ENCODE measurements at places on chromosomes 7 and 10.

- DNase-seq, result no peak
Measured at GRCh38 chr7:37775921-37776320, 72.5 kb upstream of the NME8 start.

- DNase-seq, result no peak
Measured at GRCh38 chr7:93364806-93365205, 132.6 kb downstream of the VPS50 start.

DNA sequence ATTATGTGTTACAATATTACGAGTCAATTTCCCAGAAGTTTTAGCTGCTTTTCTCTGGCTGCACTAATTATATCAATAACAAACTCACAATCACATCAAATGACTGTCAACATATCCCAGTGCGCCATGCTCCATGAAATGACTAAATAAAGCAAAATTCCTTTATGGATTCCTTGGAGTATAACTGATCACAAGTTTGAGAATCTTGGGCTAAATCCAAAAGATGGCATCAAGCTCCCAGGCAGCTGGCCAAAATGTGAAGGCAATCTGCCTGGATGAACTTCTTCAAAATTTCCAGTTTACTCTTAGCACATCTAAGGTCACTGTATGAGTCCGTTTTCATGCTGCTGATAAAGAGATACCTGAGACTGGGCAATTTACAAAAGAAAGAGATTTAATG is 210.8 kb downstream of the CCSER2 start:
- DNase-seq, result no peak

DNA sequence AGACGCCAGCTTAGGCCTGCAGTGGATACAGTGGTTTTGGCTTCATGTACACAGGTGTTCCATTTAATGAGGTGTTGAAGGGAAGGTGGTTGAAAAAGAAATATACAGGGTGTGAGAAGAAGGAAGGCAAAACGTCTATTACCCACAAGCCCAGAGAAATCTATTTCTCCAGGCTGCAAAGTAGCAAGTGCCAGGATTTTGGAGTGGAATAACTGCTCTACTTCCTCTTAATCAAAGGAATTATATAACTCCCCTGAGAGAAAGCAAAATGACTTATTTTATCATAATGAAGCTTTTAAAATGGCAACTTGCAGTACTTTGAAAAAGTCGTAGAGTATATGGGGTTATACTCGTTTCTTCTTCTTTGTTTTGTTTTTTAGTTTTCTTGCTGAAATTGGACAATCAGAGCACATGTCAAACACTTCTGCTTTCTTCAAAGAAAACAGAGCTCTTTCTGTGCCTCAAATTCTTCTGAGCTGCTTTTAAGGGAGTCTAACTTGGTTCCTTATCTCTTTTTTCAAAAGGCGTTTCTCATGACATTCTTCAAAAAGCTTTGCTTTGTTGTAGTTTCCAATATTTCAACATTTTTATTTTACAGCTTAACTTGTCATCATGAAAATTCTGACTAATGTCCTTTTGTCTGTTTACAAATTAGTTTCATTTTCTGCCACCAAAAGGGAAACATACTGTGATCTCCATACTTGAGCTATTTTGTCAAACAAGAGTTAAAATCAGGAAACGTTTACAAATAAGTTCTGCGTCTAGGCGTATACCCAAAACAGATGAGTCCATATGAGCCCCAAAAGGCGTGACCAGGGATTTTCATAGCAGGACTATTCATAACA is 289.7 kb downstream of the FRMD4A start:
- no peak for DNase-seq

DNA sequence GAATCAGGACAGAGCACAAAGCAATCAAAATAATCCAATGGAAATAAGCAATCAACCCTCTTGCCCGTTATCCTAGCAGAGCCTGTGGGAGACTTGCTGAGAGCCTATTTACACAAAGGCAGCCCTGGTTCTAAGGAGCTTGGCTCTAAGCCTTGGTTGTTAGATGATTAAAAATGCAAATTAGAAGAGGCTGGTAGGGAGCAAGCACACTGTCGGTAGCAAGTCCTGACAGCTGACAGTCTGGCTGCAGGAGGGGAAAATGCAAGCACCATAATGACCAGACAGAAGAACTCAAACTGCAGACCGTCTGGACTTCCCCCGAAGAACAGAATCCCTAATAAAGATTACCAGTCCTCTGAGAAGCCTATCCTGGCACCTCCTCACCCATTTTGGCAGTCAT is 131.8 kb upstream of the CTTNBP2 start:
- DNase-seq, result no peak

DNA sequence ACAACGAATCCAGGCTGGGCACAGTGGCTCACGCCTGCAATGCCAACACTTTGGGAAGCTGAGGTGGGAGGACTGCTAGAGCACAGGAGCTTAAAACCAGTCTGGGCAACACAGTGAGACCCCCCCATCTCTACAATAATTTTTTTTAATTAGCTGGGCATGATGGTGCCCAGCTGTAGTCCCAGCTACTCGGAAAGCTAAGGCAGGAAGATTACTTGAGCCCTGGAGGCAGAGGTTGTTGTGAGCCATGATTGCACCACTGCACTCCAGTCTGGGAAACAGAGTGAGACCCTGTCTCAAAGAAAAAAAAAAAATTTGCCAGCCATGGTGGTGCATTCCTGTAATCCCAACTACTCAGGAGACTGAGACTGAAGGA is 396.3 kb downstream of the KCNMA1 start:
- no peak for DNase-seq

GRCh38 chr10:29314726-29315125 is 25.9 kb downstream of the LYZL1 start:
- DNase-seq, result no peak

DNA sequence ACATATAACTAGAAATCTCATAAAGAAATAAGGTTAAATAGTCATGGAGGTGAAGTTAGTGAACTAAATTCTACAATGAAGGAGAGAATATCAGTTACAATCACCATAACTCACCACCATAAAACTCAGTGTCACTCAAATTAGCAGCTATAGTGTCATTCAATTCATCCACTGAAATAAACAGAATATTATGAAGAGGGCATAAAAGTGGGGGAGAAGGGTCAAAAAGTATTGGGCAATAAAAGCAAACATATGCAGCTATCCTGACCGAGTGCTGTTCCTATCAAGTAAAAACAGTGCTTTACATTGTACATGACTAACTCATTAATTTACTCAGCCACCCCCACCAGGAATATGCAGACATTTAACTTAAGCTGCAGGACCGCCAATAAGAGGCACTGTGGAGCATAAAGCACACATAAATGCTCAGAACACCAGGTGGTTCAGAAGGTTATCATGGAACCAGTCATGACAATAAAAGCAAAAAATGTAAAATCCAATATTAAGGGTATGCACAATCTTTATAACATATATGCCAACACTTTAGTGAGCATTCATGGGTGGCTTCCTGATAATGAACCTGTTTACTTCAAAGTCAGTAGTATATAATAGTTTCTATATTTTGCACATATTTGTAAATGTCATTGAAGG is 95.5 kb upstream of the LAMB4 start:
- DNase-seq, result no peak

- no peak for DNase-seq
Measured at GRCh38 chr7:137417464-137417863, 73.9 kb upstream of the PTN start.

- DNase-seq, result no peak
Measured at GRCh38 chr10:31912898-31913850, 15.5 kb downstream of the ARHGAP12 start.

DNA sequence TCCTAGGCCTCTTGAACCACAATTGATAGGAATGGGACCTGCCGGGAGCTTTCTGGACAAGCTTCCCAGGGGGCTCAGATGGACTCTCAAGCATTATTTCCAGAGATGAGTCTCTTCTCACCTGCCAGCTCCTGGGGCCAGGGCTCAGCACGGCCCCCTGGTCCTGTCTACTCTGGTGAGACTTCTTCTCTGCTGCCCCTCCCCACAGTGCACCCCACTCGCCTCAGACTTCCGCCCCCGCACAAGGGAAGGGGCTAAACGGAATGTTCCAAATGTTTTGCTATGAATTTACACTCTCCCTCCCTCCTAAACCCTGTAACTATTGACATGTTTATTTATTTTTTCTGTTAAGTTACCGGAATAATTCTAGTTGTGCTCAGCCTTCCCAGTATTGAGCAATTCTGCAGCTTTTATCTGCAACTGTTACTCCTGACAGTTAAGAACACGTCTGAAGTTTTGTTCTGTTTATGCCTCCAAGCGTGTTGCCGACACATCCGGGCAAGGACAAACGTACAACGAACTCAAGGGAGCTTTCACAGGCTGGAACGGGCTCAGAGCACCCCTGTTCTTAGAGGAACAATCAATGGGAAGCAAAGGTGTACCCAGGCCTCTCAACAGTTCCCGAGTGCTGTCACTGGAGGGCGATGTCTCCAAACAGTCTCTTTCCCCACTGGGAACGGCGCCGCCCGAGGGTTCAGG is 55.2 kb downstream of the FHIP2A start:
- DNase-seq, result no peak

DNA sequence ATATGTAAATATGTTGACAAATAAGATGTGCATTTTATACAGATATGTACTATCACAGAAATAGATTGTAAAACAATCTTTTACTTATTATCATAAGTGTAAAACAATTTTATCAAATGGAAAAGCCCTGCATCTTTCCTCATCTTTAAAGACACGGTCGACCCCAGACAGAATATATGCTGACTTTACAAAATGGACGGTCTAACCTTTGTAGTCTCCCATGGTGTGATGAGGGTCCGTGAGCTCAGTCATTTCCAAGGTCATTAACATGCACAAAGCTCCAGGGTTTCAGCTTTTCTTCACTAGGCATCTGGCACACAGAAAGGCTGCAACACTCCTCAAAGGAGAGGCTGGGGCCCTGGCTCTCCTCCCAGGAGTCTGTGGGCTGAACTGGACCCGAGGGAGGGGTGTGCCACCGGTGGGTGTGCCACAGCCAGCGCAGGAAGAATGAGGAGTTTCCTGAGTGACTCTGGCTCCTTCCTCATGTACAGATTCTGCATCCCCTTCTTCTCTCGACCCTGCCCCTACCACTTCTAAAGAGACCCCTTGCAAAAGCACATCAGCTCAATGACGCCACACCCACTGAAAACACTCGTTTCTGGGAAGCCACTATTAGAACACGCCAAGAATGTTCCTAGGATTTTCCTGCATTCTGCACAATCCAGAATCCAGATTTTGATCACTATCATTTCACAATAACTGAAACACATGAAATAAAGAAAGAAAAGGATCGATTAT is 26.2 kb upstream of the ABLIM1 start:
- no peak for DNase-seq

DNA sequence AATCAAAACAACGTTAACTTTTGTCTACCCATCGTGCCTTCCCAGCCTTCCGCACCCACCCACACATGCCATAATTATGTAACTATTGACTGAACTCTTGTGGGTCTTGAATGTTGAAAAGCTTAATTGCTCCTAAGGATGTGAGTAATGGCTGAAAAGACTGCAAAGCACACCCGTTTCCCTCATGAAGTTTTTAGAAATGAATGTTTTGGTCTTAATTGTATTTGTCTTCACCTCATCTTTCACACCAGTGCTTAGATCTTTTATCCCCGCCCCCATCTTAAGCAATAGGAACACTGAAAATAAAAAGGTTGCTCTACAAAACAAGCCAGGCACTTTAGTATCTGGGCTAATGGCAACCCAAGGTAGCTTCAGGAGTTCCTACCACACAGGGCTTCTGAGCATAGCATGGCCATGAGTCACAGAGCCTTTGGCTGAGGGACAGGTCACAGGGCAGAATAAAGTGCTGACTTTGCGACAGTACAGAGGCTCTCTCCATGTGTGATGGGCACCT is 690.5 kb downstream of the PARD3 start:
- peak; percentile 76 for DNase-seq
